ENCODE measurements at places on chromosomes 2 and 18.

GRCh38 chr18:64322189-64322588 lies 173.3 kb upstream of the LINC00305 start:
- no peak for DNase-seq

- no peak for DNase-seq
Observed at GRCh38 chr18:36372903-36373311, 75.4 kb downstream of the FHOD3 start.

GRCh38 chr2:96342085-96342484 lies 6.5 kb downstream of the NCAPH start:
- no peak for DNase-seq

- no peak for DNase-seq
Observed at GRCh38 chr2:225040856-225041206, 1.4 kb downstream of the DOCK10 start.

DNA sequence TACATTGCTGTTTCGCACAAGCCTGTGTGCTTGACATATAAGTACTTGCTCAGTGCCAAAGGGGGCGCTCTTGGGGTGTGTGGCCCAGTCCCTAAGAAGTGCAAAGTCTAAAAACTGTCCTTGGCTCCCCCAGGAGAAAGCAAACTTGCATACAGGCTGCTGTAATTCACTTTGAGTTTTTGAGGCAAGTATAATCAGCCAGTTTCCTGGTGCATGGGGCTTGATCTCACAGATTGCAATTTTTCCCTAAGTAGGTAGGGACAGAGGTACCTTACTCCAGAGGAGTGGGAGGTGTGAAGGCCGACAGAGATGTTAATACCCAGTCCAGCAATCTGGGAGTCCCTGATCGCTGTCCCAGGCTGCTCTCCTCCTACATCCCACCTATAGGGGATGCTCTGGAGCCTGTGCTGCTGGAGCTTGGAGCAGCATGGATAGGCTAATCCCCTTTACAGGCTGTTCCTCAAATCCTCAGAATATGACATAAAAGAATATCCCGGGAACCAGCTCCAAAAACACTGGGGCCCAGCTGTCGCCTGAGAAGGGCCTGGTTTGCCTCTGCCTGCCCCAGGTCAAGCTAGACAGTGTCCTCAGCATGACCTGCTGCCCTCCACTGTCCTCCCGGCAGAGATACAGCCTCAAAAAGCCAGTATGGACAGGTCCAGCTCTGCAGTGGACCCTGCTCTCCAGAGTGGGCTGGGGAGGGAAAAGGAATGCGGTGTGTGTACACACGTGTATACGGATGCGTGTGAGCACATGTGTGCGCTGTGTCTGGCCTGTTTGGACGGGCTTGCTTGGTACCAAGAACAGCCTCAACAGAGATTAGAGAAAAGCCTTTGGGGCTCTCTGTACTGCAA lies 136.5 kb upstream of the HAAO start:
- no peak for DNase-seq

DNA sequence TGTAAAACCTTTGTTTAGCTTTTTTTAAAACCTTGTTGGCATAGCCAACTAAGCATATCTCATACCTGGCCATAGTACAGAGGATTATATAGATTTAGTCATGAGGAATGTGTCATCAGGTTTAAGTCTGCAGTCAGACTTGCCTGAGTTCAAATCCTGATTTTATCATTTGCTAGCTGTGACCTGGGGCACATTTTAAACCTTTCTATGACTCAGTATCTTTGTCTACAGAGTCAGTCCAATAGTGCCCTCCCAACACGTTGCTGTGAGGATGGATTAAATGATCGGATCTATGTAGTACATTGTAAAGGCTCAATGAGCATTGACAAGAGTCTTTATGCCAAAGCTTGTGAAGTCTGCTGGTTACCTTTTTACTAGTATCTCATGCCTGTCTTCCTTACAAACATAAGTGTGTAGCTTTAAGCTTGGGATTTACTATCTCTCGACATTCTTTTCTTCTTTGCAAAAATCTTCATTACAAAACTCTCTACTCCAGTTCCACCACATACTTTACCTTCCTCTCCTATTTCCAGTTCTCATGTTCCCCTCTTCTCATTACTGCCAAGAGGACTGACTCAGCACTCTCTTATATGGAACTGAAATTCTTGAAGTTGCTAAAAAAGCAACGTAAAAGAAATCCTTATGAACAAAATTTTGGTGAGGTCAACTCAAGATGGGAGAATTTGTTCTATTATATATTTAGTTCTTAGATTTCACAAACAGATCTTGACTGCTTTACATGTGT lies 68.1 kb upstream of the RBMS1 start:
- no peak for DNase-seq

- DNase-seq = no peak
Observed at GRCh38 chr2:17115042-17115441, 403.2 kb downstream of the RAD51AP2 start.

DNA sequence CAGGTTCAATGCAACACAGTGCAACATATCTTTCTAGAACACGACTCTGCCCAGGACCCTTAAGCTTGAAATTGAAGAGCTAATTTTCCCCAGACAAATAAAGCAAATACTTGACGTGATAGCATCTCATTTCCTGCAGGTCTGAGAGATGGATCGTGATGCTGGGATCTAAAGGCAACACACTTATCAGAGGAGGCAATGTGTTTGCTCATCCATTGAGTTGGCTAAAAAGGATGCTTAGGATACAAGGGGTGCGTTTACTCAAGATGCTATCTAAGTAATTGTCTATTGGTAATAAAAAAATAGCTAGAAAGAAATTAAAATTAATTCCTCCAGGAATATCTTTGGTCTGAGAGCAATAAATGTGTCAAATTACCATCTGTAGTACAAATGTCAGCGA lies 129.0 kb downstream of the SOCS6 start:
- DNase-seq = no peak

GRCh38 chr2:17171446-17172049 lies 346.7 kb downstream of the RAD51AP2 start:
- no peak for DNase-seq

GRCh38 chr2:176482107-176482506 lies 212.9 kb downstream of the MTX2 start:
- no peak for DNase-seq

GRCh38 chr2:238220892-238221521 lies 17.5 kb upstream of the ILKAP start:
- DNase-seq = no peak

- no peak for DNase-seq
Observed at GRCh38 chr2:96878796-96879544, 9.1 kb upstream of the SEMA4C start.

GRCh38 chr18:12597760-12598159 lies 60.1 kb downstream of the SPIRE1 start:
- DNase-seq = no peak

- DNase-seq = no peak
Observed at GRCh38 chr2:238428866-238429265, 2.1 kb downstream of the ASB1 start.

- no peak for DNase-seq
Observed at GRCh38 chr18:9735238-9735637, 27.1 kb downstream of the RAB31 start.

DNA sequence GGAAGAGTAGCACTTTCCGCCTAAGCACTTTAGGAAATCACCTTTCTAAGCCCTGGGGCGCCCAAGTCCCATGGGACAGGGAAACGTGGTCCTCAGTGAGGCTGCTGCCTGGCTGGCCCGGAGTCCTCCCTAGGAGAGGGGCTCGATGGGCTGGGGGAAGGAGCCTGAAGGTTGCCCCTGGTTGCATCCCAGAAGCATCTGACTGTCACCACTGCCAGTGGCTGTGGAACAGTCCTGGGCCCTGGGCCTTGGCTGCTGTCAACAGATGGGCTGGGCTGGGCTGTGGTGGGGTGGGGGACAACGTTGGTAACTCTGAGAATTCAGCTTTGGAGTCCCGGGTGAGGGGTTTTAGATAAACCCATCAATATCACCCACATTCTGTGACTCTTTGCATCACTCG lies 22.5 kb downstream of the ASB1 start:
- no peak for DNase-seq

GRCh38 chr2:26521054-26521912 lies 43.4 kb upstream of the OTOF start:
- DNase-seq = no peak

GRCh38 chr2:20539133-20539719 lies 92.4 kb downstream of the RHOB start:
- DNase-seq = no peak

DNA sequence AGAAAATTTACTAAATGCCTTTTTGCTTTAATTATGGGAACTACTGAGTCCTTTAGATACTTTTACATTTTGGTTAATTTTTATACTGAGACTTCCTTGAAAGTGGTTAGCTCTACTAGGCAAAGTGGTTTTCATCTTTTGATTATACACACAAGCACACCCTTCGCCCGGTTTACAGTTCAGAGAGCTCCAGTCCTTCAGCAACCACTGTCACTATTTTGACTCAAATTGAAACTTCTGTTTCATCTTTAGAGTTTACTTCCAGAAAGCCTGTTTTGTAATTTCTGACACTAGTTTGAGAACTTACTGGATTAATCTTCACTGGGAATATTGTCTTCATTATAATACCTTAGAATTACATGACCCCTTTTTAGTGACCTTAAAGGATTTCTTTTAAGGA lies 140.3 kb upstream of the FOSL2 start:
- no peak for DNase-seq

DNA sequence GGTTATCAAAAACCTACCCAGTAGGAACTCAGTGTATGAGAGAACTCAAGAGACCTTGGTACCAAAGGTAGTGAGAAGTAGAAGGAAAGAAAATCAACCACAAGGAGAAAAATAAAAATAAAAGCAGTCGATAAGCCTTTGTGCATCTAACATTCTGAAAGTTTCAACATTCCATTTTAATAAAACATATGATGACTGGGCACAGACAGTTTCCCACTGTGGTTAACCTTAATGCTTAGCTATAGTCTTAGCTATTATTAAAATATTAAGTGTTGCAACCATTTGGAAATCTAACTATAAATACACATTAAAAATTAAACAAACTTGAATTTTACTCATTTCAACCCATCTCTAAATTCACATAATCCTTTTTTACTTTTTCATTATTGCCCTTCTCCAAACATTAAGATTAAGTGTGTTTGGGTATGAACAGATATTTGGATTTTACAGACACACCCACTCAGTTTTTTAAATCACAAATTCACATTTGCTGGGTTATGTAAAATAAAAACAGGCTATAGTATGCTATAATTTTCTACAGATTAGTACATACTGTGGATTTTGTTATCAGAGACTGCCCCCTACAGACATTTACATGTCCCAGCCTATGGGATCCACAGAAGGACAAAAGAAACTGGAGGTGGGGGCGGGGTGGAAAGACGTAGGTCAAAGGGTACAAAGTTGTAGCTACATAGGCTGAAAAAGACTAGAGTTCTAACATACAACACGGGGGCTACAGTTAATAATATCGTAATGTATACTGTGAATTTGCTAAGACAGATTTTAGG lies 32.8 kb downstream of the SRBD1 start:
- no peak for DNase-seq

GRCh38 chr2:118913803-118914645 lies 28.0 kb upstream of the MARCO start:
- DNase-seq = no peak

GRCh38 chr2:58131191-58132011 lies 84.8 kb downstream of the VRK2 start:
- DNase-seq = no peak

- no peak for DNase-seq
Observed at GRCh38 chr2:4628998-4629501, 925.7 kb downstream of the DCDC2C start.

DNA sequence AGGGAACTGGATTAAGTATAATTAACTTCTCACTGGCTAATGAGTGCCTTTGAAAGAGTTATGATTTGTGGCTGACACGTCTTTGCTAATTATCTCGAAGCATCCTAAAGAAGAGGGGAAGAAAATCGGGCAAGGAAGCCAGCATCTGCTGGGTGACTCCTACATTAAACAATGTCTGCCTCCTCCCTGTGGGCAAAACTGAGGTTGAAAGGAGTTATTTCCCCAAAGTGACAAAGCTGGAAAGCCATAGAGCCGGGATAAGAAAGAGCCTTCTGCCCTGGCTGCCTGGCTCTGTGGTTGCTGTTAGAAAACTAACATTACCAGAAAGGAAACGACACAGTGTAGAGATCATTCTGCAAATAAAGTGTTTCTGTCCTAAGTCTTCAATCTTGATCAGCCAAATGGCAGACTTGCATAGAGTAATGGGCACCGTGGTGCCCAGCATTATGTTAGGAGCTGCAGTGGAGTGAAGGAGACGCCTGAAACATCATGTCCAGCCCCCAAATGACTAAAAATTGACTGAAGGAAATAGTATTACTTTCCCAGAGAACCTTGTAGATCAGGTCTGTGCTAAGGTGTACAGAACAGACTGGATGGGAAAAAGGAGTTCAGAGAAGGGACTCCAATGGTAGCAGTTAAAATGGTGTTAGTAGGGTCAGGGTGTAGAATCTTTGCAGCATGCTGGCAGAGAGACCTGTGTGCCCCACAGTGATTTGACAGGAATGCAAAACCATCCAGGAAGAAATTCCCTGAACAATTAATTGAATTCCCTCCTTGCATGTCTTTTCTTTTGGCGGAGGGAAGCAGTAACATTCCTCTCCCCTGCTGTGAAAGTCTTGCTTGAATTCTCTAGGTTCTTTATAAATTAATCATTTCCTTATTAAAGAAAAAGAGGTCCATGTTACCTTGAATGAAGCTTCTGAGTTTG lies 44.4 kb downstream of the ALPK2 start:
- no peak for DNase-seq

DNA sequence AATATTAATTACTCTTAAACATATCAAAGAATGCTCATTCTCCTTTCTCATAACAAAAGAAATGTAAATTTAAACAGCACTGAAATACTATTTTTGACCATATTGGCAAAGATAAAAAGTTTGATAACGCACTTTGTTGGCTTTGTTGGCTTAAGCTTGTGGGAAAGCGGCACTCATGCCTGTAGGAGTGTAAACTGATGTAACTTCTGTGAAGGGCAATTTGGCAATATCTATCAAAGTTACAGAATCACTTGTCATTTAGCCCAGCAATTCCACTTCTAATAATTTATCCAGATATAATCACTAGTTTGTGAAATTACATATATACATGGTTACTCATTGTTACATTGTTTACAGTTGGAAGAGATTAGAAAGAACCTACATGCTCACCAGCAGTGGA lies 311.8 kb upstream of the STON1 start:
- DNase-seq = no peak

- DNase-seq = no peak
Observed at GRCh38 chr2:179886-180285, 83.9 kb downstream of the SH3YL1 start.

DNA sequence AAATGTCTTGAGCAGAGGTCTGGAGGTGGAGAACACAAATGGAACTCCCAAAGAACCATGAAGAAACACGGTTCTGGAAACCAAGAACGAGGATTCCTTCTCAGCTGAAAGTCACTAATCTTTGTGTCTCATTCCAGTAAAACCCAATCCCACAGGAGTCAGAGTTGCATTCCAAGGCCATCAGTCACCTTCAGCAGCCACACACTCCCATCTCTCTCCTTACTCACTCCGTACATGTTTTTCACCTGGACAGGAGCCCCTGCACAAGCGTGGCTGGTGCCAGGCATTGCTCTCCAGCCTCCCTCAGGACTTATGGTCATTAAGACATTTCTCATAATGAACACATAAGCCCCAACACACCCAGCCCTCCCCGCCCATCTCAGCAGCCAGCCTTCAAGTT lies 175.4 kb upstream of the SIX2 start:
- DNase-seq = no peak

Data from naive thymus-derived CD4-positive, alpha-beta T cell (primary cell).